ENCODE measurements at places on chromosomes 12 and 14.

DNA sequence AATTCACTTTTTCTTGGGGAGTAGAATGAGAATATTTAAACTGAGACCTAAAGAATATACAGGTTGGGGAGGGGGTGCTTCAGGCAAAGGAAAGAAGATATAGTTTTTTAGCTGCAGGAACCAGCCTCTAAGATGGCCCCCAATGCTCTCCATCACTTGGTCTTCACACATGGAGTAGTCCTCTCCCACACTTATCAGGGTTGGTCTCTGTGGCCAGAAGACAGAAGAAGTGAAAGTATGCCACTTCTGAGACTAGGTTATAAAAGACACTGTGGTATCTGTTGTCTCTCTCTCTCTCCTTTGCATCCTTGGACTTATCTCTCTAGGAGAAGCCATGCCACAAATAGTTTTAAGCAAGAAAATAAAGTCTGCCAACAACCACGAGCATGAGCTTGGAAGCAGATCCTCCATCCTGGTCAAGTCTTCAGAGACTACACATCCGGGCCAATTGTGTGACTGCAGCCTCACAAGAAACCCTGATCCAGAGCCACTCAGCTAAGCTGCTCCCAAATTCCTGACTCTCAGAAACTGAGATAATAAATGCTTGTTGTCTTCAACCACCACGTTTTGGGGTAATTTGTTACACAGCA lies 18.0 kb downstream of the PUS7L start:
- DNase-seq: no peak

- DNase-seq: no peak
Measured at GRCh38 chr12:15535352-15535781, 213.1 kb downstream of the PTPRO start.

DNA sequence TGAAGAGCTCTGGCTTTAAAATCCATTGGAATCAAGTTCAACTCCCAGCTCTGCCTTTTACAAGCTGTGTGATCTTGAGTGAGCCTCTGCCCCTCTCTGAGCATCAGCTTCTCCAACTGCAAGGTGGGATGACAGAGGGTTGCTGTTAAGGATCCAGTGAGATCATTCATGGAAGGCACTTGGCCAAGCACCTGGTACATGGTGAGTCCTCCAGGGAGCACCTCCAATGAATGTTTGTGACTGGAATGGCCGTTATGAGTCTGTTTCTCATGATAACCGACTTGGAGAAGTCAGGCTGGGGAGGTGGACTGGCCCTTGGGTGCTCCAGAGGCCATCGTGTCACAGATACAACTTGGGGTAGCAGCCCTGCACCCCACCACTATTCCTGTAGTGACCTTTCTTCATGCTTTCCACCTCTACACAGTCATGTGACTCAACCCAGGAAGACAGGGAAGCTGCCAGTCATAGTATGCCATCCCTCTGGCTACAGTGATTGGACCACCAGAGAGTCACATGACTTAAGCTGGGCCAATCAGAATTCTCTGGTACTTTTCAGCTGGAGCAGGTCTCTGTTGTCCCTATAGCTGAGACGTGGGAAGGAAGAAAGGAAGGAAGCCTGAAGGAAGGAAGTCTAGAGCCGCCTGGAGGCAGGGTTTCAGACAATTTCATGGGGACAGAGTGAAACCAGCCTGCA lies 146.5 kb upstream of the MYL2 start:
- peak; percentile 17 for DNase-seq

DNA sequence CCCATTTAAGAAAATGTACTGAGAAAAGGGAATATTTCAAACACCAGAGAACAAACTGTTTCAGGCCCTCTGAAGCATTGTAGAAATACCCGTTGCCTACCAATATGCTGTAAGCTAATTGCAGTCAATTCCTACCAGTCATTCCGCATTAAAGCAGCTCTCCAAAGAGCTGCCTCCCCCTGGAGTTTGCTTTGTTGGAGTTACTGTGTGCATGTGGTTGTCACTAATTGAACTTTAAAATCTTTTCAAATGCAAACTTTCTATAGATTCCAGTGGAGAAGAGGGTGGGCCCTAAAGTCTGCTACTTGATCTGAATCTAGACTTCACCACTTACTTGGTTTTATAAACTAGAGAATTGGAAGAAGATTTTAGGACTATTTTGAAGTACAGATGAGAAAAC lies 112.7 kb downstream of the PLXNC1 start:
- peak; percentile 99 for DNase-seq

DNA sequence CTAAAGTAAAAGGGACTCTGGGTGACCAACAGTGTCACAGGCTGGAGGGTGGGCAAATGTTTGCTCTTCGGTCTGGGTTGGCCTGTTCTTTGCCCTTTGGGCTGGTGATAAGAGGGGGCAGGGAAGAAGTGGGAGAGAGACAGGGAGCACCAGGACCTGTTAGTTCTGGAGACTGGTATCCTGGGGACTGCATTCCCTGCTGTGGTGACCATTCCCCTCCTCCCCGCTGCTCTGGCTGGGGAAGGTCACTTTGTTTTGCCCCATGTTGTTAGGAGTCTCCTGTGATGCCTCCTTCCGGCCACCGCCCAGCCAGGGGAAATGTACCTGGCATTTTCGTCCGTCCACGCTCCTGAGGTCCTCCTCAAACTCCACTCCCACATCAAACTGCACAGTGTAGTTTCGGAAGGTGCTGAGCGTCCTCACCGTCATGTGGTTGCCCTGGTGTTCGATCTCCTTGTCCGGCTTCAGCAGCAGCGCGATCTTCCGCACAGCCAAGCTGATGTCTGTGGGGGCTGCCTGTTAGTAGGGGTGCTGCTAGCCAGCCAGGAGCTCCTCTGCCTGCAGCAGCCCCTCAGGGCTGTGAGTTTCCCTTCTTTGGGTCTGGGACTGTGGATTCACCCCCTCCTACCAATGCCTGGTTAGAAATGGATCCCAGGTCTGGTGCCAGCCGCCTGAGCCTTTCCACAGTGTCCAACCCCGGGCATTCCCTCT lies 618 bp downstream of the RBP5 start:
- DNase-seq: no peak

GRCh38 chr12:120075034-120075616 lies 41.4 kb downstream of the RAB35 start:
- no peak for DNase-seq
